ENCODE measurements at places on chromosomes 16 and 17.

DNA sequence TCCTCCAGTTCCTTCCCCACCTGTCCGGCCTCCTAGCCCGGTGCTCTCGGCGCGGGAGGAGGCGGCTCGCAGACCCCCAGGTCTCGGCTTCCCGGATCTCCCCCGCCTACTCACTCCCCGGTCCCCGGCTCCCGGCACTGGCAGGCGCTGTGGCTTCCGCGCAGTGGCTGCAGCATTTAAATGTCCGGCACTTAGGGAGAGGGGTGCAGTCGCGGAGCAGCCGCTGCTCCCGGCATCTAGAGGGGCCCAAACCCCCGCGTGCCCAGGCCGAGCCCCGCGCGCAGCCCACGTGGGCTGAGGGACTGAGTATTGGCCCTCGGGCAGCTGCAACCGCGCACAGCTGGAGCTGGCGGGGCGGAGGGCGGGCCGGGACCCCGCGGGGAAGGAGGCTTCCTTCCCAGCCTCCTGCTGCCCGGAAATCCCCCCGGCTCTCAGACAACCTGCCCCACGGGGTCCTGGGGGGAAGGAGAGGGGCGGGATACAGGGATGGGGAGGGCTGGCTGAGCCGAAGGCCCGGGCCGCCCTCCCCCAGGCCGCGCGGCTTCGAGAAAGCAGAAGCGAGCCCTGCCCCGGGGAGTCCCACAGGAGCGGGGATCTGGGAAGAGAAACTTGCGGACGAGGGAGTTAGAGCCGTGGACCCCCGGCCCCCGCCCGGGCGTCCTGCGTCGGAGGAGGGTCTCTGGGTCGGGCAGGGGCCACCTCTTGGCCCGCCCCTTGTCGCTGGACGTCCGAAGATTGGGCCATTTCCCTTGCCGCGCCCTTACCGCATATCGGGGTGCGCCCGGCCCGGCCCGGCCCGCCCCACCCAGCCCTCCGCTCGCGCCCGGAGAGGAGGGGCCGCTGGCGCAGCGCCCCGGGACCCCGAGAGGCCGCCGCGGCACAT is at the start of gene MMP25:
Gene MMP25 (plus strand): TSS at position 804 of the 883 bp plus-strand sequence. CDS start 357 bp downstream, outside the sequence.
- DNase-seq, result peak; percentile 18

GRCh38 chr16:4593086-4593485 is 21.6 kb downstream of the UBALD1 start:
- DNase-seq, result no peak

GRCh38 chr16:372302-372983 is 2.1 kb upstream of the MRPL28 start:
- DNase-seq, result no peak

DNA sequence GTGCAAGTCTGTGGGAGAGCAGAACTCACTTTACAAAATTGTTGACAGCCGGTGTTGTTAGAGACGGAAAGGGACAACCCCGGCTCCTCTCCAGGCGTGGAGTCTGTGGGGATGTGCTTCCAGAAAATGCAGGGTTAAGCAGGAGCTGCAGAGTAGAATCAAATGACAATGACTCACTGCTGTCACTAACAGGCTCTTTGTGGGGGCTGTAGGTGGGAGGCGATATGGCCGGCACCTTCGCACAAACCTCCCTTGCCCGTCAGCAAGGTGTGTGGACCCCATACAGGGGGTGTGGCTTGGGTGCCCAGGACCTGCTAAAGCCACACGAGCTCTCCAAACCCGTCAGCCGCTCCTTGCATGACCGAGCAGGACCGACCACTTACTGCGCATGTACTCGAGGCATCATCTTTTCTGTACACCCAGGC is 5.8 kb downstream of the PDK2 start:
- no peak for DNase-seq

- DNase-seq, result no peak
Observed at GRCh38 chr17:74287031-74287602, 13.1 kb downstream of the DNAI2 start.

DNA sequence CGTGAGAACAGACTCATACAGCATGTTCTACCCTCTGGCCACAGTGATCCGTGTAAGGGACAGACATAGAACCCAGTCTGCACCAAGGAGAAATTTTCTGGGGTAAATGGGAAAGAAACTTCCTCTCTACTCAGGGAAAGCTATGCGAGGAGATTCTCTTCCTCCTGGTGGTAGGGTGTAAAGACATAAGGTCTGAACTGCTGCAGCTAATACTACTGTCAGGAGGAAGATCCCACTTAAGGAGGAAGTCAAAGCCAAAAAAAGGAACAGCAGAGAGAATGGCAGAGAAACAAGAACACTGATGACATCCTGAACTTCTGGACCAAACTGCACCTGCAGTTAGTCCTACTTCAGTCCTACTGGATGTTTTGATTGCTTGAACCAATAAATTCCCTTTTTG is 7.1 kb upstream of the TM4SF5 start:
- DNase-seq, result no peak

GRCh38 chr17:79188048-79188447 is 113.4 kb downstream of the ENGASE start:
- DNase-seq, result peak; percentile 38

GRCh38 chr16:83706394-83706793 is 101.4 kb upstream of the HSBP1 start:
- no peak for DNase-seq

DNA sequence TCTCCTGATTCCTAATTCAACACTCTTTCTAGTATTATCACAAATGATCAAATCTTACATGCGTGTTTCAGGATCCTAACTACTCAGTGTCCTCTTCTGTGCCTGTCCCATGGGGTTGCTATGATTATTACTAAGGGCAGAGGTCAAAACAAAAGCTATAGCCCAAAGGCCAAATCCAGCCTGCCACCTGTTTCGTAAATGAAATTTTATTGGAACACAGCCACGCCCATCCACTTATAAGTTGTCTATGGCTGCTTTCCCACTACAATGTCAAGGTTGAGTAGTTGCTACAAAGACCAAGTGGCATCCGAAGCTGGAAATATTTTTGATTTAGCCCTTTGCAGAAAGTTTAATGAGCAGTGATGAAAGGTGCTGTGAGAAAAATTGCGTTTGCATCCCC is 336.6 kb downstream of the TMEM114 start:
- no peak for DNase-seq

GRCh38 chr16:49665482-49666230 is 190.3 kb downstream of the ZNF423 start:
- DNase-seq, result no peak

GRCh38 chr17:41111151-41111885 is 6.1 kb downstream of the KRTAP4-9 start:
- no peak for DNase-seq

GRCh38 chr17:36938566-36939051 is 1.3 kb downstream of the LHX1 start:
- DNase-seq, result no peak

GRCh38 chr16:72561-73548 is at the start of gene RHBDF1:
RHBDF1 (minus strand) TSS chr16:72631; CDS start chr16:65015, 7,616 bp downstream.
- peak; percentile 77 for DNase-seq

GRCh38 chr16:89116341-89117226 is 22.9 kb downstream of the ACSF3 start:
- no peak for DNase-seq

DNA sequence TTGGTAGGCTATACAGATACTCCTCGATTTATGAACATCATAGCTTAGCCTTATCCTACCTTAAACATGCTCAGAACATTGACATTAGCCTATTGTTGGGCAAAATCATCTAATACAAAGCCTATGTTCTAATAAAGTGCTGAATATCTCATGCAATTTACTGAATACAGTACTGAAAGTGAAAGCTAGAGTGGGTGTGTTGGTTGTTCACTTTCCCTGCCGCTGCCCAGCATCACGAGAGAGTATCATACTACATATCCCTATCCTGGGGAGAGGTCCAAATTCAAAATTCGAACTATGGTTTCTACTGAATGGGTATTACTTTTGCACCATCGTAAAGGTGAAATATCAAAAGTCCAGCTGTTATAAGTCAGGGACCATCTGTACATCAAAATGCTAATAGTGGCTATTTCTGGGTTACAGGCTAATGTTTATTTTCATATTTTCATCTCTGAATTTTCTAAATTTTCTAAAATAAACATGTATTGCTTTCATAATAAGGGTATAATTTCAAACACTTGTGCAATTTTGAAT is 54.5 kb downstream of the NACA2 start:
- DNase-seq, result no peak

GRCh38 chr17:16913463-16913862 is 58.5 kb downstream of the TNFRSF13B start:
- DNase-seq, result no peak

DNA sequence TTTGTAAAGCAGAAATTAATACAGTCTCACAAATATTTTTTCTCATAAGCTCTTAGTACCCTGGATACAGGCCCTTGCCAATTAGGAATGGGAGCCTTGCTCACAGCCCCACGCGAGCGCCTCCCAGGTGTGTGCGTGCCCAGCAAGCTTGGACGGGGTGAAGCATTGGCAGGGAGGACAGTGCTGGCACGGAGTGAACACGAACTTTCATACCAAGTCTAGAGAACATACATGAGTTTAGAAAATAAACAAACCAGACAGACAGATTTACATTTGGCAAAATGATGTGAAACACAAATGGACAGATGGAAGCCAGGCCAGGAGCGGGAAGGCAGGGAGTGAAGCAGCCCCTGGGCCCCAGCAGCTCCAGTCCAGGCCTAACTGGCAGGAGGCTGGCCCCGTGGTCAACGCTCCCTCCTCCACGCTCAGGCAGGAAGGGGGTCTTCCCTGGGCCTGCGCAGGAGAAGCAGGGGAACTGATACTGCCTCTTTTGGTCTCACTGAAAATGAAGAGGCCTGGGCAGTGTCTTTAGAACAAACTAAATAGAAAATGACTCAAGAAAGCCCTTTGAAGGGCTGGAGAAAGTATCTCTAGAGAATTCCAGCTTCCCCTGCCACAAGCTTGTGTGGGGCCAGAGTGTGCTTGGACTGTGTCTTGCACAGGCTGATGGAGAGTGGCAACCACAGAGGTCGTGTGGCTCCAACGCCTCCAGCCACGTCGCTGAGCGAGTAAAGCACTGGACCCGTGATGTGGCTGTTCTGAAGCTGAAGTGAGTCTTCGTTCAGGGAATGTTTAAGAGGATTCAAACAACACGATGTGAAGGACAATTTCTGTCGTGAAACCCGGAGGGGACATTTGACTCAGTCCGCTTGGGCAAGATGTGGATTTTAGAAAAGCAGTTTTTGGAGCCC is 9.9 kb upstream of the FOXJ1 start:
- DNase-seq, result no peak

DNA sequence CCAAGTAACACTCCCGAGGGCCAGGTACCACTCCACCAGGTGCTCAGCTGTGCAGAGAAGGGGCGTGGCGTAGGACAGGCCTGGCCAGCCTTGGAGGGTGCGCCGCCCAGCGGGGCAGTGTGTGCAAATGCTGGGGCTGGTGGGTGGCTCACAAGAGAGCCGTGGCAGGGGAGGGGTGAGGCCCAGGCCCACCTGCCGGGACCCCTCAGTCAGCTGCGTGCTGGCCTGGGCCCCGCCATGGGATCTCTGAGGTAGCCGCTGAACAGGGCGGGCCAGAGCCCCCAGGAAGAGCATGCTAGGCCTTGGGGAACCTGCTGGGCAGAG is 8.8 kb downstream of the TPSG1 start:
- no peak for DNase-seq

GRCh38 chr16:74760007-74760767 is 14.4 kb downstream of the FA2H start:
- peak; percentile 60 for DNase-seq

- DNase-seq, result no peak
Observed at GRCh38 chr17:37340804-37341203, 35.0 kb upstream of the C17orf78 start.

GRCh38 chr16:78206623-78207223 is 107.3 kb downstream of the WWOX start:
- DNase-seq, result no peak

GRCh38 chr17:77449908-77450741 is 309.4 kb downstream of the SEC14L1 start:
- DNase-seq, result peak; percentile 51

DNA sequence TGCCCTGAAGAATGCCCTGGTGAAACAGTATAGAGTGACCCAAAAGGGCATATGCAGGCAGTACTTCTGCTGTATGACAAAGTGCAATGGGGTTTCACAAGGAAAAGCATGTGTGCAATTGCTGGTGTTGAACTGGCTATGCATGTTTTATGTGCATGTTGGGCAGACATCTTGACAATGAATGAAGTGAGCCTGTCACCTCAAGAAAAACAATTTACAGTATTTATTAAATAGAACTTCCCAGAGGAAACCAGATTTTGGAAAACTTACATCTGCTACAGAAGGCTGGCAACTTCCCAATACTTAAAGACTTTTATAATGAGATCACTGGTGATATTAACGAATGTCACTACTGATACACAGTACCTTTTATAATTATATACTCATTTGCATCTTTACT is 30.6 kb downstream of the C17orf67 start:
- DNase-seq, result no peak

DNA sequence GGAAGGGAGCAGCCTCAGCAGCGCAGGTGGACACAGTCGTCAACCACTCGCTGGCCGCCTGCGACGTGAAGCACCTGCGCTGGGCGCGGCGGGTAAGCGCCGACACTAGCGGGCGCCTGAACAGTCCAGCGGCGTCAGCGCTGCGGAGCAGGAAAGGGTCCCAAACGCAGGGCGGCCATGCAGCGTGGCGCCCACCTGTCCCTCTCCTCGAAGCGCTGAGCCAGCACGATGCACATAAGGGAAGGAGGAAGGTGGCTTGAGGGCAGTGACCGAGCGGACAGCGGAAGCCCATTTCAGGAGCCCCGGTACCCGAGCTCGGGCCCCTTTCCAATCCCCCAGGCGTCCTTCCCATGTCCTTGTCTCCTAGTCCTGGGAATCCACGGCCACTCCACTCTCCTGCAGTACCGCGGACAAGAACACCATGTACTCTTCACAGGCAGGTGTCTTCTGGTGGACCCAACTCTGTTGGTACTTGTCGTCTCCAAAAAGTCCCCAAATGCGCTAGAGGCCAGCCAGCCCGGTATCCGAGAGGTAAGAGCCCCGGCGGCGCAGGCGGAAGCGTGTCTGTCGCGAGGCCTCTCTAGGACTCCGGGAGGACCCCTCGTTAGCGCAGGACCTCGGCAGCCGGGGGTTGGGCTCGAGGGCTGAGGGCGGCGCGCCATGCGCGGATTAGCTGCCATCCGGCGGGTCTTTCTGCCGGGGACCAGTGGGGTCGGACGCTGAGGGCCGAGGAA is 14.4 kb downstream of the ZNF232 start:
- no peak for DNase-seq

DNA sequence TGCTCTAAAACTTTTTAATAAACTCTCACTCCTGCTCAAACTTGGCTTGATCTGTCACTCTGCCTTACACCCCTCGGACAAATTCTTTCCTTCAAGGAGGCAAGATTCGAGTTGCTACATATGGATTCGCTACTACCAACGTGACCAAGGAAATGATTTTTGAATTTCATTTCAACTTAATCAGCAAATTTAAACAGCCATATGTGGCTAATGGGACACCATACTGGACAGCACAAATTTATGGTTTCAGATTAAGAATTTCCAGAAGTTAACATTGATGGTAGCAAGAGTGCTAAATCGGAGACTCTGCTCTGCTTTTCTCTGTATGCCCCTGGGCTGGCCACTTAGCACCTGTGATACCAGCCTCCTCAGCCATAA is 318.2 kb upstream of the PSMD7 start:
- no peak for DNase-seq

GRCh38 chr17:11241611-11242226 is 706 bp downstream of the SHISA6 start:
- no peak for DNase-seq
